ENCODE measurements at places on chromosomes 6 and 20.

GRCh38 chr6:108720827-108721226 is 127.4 kb upstream of the ARMC2 start:
- DNase-seq = no peak

GRCh38 chr6:81997090-81997926 is 244.8 kb upstream of the TENT5A start:
- no peak for DNase-seq

DNA sequence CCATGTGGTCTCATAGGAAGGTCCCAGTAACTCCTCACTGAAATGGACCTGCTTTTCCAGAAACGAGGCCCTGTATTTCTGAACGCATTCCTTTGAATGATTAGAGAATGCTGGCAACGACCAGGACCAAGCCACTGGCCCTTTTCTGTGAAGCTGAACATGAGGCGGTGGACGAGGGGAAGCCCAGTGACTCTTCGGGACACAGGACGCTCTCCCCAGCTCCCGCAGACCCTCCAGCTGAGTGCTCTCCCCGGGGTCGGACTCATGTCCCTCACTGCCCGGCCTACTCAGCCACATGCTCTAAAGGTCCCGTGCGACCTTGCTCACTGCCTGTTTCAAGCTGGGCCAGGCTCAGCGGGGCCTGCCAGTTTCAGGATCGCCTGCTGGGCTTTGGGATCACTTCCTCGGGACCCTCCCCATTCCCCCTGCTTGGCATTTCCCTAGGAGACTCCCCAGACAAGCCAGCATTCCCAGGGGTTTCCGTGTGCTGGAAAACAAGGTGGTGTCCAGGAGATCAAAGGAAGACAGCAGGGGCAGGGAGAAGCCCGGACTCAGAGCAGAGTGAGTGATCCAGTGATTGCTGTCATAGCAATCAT is 2.6 kb upstream of the CST9 start:
- no peak for DNase-seq

DNA sequence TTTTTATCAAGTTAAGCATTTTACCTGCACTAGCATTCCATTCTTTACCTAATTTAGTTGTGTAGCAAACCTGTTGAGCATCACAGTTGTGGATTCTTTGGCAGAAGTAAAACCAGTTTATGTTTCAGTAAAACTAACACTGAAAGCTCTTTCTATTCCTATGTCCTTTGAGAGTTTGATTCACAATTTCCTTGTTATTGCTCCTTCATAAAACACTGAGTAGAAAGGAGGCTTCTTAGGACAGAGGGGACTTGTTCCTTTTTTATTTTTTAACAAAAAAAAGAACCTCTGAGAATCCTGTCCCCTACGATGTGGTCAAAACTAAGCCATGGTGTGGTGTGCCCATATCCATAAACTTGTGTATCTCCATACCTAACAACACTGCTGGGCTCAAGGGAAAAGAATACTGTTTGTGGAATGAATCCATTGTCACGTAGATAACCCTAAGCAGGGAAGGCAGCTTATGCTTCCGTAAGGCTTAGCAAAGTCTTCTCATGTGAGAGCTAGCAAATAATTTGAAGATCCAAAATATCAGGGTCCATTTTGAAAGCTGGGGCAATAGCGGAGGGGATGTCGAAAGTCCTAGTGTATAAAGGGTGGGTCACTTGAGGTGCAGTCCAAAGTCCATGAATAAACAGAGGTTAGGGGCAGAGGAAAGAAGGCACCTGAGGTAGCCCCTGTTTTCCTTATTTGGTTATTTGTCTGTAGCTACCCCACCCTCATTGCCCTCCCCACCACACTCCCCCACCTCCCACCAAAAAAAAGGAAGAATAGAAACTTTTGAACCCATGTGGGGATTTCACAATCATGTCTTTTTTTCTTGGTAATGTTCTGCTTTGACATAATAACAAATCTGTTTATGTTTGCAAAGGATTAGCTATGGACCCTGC is 71.0 kb downstream of the PLAGL1 start:
- no peak for DNase-seq

DNA sequence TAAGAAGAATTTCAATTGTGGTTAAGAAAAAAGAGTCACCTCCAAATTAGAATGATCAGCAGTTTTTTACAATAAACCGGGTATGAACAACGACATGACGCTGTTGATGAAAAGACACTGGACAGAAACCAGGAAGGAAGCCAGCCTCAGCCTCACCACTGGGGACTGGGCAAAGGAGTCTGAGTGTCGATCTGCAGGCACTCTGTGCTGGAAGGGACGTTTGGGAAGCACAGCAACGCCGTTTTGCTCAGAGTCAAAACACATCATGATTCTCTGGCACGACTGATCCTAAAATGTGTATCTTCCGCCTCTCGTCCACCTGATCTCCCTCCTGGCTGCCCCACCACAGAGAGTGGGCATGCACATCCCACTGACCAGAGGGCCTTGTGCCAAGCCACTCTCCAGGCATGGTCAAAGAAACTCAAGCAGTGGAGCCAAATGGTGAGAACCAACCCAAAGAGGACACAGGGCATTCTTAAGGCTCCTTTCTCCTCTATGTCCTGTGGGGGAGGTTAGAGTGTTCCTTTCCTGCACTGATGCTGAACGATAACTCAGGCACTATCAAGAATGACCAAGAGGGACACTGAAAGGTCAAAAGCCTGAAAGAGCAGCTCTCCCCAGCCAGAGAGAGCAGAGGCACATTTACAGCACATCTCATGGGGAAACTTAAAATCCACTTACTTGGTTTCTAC is 68.8 kb downstream of the AGPAT4 start:
- no peak for DNase-seq

DNA sequence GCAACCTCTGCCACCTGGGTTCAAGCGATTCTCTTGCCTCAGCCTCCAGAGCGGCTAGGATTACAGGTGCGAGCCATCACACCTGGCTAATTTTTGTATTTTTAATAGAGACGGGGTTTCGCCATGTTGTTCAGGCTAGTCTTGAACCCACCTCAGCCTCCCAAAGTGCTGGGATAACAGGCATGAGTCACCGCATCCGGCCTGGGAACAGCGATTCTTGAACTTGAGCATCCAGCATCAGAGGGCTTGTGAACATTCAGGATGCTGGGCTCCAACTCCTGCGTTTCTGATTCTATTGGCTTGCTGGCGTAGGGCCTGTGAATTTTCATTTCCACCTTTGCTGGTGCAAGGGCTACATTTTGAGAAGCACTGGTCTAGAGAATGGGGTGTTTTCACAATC is 24.5 kb upstream of the PIM1 start:
- DNase-seq = no peak

- no peak for DNase-seq
These were observed 193.8 kb upstream of the PRSS16 start for GRCh38 chr6:27053738-27054137.

- no peak for DNase-seq
These were observed 415.0 kb downstream of the PHF3 start for GRCh38 chr6:64050590-64050989.

DNA sequence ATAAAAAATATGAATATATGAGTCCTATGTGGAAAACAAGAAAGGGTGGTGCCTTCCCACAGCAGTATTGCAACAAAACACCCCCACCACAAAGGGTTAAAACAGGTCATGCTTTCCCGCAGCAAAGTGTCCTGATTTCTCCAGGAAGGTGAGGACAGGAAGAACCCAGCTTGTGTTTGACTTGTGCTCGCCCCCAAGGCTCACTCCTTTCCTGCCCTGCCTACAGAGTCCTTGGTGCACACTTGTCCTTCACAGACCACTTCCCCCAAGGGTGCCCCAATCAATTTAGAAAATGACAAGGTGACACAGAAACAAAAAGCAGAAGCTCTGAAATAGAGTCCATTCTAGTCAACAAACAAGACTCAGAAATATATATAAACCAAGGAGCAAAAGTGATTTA is 237.4 kb downstream of the PTPRK start:
- DNase-seq = no peak

- no peak for DNase-seq
These were observed 17.4 kb upstream of the IPCEF1 start for GRCh38 chr6:154373971-154374370.

DNA sequence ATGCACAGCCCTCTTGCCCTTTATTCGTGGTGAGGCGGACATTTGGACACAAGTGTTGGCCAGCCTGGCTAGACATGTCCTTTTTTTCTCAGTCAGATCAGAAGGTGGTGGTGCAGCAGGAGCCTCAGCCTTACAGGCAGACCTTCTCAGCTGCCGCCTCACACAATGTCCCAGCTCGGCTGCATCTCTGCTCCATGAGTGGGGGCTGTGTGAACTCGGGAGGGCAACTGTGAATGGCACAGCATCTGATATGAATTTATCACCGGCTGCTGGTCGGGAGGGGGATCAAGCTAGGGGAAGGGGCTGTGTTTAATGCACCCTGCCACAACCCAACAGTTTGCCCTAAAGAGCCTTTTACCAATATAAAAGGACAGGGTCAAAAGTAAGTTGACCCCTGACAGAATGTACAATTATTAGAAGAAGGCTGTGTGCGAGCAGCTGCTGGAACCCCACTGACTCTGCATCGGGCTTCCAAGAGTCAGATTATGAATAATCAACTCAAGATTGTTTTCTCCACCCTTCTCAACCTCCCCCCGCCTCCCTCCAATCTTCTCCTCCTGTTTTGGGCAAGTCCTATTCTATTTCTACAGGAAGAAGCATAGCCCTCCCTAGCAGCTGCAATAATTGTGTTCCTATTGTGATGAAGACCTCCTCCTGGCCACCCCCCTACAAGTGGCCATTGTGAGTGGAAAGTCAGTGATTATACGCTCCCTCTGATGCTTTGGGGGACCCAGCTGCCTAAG is 245.2 kb downstream of the PKHD1 start:
- no peak for DNase-seq

DNA sequence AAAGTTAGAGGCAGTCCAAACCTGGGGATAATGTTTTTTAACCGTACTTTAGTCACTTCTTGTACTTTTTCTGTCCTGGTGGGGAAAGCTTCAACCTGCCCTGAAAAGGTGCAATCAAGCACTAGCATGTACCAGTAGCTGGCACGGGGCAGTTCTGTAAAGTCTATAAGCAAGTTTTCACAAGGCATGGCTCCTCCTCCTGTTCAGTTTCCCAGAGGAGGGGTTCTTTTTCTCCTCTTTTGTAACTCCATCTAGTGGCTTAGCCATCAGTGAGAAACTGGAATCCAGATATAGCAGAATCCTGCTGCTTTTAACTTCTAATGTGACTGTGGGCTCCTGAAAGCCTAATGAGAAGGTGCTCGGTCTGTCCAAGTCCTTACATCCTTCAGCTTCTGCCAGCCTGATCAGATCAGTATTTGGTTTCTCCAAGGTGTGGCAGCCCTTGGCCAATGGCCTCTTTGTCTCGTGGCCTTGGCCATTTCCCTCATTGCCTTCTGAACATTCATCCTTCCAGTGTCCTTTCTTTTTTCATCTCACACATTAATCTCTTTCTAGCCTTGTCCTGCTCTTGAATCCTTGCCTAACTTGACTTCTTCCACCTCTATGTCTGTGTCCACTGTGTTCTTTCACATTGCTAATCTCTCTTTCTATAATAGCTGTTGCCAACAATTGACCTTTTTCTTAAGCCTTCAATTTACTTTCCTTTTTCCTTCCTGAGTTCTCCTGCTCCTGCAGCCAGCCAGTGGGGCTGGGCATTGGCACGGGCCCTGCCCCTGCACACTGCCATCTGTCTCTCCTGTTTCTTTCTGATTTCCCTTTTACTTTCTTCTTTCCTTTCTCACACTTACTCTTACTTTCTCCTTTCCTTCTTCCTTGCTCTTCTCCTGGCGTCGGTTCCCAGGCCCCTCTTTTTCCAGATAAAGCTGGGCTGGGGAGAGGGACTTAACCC is 222.0 kb upstream of the SYNCRIP start:
- DNase-seq = no peak

DNA sequence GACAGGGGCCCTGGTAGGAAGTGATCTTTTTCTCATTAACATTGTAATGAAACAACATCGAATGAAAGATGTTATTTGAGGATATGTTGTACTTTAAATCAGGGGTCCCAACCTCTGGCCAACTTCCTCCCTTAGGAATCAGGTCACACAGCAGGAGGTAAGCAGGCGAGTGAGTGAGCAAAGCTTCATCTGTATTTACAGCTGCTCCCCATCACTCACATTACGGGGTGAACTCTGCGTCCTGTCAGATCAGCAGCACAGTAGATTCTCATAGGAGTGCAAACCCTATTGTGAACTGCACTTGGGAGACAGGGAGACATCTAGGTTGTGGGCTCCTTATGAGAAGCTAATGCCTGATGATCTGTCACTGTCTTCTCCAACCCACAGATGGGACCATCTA is 19.9 kb downstream of the EPM2A start:
- DNase-seq = no peak

DNA sequence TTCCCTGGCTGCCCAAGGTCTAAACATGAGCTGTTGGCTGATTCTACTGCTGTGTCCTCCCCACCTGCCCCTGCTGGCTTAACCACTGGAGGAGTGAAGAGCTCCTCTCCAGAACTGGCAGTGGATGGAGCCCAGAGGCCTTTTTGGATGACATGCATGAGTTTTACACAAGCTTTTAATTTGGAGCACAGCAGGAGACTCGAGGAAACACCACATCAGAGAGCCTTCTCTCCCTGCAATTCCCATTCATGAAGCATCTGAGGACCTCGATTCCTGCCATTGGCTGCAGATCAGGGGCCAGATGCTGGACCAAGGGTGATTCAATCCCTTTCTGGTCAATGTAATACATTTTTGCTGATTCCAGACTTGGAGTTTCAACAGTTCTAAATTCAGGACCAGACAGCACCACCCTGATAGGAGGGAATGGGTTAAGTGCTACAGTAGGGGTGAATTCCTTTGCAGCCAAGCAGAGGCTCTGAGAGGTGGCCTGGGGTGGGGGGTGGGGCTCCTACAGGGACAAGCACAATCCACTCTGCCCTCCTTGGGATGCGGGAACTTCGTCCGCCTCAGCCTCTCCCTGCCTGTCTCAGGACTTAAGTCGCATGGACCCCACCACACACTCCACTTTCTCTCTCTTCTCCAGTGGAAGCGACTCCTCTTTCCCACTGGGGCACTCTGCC is 599 bp upstream of the PSORS1C1 start:
- peak; percentile 3 for DNase-seq

DNA sequence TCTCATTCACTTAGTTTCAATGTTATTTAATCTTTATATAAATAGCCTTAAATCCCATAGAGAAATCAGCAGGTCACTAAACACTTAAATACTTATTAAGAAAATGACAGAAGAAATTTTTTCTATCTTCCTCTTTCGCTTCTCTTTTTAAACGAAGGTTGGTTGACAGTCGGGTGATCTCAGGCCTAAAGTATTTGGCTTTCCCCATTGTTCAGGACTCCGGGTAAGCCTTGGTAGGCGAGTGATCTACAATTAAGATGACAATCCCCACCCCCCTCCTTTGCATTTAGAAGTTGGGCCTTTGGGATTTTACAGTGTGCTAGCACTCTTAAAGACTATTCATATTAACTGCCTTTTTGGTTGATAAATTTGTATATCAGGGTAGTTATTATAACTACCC is 19.7 kb upstream of the UTRN start:
- peak; percentile 65 for DNase-seq

DNA sequence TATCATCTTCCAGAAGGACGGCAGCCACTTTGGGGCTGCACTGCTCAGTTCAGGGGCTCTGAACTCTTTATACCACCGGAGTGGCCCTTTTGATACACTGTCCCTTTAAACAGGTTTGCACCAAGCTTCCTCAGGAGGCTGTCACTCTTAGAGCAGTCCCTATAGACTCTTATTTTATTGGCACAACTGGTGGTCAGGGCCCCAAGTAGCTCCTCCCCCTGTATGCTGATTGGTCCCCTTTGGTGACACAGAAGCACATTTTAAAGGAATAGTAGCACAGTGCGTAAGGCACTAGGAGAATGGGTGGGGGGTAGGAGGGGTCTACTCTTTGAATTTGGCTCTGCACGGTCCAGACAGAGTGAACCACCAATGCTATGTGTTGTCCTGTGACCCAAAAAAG is 122.6 kb upstream of the MLN start:
- no peak for DNase-seq
